ENCODE measurements at places on chromosomes 16 and 17.
A peak's percentile ranks its signal among the peaks of the same experiment; 100 is the strongest.

DNA sequence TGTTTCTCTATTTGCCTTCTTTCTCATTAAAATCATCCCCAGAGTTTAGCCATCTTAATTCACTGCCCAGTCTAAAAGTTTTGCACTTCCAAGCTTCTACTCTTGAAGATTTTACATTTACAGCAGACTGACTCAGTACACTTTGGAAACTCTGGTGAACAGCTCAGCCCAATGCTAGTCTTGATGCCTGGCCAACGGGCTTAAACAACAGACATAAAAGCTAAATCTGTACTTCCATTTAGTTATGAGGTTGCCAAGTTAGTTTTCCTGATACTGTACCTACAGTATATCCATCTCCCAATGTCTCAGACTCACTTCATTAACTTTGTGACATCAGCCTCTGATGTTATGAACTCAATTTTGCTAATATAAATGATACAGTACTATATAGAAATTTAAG is 891.8 kb upstream of the SOX9 start:
- DNase-seq: no peak

DNA sequence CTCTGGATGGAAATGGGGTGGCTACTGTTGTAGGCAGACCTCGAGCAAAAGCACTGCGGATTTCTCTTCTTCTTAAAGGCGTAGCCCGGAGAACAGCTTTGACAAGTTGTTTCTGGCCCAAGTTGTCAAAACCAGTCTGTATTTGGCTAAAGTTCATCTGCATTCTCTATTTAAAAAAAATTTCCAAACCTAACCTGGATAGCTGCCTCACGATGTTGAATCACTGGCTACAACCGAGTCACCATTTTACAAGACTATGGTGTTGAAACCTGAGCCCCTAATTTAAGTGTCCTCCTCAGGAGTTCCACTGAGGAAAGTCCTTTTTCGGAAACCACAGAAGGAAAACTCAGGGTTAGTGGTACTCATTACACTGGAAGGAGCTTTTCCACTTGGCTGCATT is 1.5 kb downstream of the SLC16A6 start:
- DNase-seq: no peak

GRCh38 chr16:73543331-73543969 is 495.5 kb upstream of the ZFHX3 start:
- no peak for DNase-seq

GRCh38 chr16:52174168-52174567 is 372.8 kb downstream of the TOX3 start:
- no peak for DNase-seq

GRCh38 chr16:80828495-80828894 is 24.1 kb upstream of the CDYL2 start:
- DNase-seq: no peak

GRCh38 chr16:85446951-85447692 is 166.0 kb upstream of the GSE1 start:
- DNase-seq: no peak

- DNase-seq: no peak
These were observed 169.3 kb downstream of the RBFOX3 start for GRCh38 chr17:79441356-79442160.

GRCh38 chr17:65294181-65294719 is 157.1 kb downstream of the RGS9 start:
- DNase-seq: peak; percentile 11

GRCh38 chr17:79982986-79983385 is 52.7 kb downstream of the TBC1D16 start:
- no peak for DNase-seq

DNA sequence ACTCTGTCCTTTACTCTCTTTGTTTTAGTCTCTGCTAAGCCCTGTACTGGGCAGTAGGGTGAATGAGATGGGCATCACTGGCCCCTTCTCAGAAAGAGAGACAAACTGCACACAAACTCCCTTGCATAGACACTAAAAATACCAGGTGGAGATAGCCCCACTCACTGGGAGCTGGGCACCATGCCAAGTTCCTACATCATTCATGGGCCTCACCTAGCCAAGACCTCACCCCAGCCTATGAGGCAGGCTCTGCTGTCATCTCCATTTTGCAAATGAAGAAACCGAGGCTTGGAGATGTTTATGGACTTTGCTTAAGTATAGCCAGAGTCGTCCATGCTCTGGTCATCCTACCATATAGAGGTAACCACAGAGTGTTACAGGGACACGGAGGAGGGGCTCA is 499.8 kb upstream of the CDH11 start:
- no peak for DNase-seq

- DNase-seq: no peak
These were observed 13.7 kb downstream of the HOXB4 start for GRCh38 chr17:48564188-48565021.

DNA sequence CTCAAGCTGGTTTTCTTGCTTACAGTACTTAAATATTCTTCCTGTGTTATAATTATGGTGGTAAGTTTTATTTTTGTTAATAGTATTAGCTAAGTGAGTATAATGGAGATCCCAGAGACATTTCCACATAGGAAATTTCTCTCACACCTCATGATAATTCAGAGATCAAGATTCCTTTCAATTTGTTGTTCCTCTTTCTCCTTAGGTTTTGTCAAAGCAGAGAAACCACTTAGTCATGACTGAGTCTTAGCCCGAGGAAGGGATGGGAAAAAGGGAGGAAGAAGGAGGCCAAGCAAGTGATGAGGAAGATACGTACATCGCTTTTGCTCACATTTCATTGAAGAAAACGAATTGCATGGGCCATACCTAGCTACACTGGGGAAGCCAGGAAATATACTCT is 18.4 kb downstream of the ESRP2 start:
- DNase-seq: no peak

DNA sequence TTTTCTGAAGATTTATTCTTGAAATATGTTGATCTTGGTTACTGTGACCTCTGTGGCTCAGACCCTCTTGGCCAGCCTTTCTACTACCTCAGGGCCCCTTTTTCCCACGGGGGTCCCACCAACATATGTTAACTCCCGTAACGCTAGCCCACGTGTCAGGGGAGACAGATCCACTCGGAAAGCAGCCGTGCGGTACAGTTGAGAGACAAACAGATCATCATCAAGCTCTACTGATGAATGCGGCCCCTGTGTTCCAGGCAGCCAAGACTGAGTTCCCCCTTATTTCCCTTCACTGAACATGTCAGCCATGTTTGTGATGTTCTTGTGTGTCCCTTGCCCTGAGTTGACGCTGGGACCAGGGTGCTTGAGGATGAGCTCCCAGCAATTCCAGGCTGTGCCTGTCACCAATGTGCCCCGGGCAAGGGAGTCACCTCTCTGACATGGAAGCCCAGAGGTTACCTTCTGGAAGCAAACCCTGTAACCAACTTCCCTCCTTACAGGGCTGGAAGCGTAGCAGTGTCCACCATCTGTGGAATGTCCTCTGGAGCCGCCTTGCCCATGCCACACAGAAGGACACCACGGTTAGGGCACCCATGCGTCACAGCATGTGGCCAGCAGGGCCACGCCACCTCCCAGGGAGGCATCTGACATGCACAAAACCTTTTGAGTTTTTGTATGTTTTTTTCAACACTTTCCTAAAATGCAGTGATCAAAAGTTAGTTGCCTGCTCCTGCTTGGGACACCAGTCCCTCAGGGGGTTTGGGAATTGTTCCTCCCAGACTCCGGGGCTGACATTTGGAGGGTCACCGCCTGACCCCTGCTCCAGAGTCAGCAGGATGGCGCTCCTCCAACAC is 193.7 kb upstream of the CHMP6 start:
- DNase-seq: no peak

DNA sequence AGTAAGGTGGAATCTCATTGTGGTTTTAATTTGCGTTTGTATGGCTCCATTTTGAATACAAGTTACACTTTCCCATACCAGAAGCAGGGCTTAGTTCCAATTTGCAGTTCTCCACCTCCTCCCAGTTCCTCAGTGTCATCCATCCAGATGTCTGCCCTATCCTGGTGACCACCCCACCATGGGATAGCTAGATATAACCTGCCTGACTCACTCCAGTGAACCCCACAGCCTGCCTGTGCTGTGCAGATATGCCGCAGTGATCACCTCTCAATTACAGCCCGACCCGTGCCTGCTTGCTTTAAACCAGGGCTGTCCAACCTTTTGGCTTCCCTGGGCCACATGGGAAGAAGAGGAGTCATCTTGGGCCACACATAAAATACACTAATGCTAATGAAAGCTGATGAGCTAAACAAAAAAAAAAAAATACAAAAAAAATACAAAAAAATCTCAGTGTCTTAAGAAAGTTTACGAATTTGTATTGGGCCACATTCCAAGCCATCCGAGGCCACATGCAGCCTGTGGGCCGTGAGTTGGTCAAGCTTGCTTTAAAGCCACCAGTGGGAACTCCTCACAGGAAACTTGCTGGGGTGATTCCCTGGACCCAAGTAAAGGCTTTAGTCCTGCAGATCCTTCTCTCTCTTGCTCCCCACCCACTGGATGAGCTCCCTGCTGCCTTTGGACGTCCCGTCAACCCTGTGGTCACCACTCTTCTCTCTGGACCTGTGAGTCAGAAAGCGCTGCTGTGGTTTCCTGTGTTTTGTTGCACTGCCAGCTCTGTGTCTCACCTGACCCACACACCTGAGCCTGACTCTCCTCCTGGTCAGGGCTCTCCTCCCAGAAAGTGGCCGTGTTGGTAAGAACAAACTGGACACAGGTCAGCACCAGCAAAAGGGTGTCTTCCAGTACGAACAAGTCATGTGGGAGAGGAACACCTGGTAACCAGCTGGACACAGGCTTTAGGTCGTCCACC is 83.0 kb downstream of the EMP2 start:
- peak; percentile 12 for DNase-seq

DNA sequence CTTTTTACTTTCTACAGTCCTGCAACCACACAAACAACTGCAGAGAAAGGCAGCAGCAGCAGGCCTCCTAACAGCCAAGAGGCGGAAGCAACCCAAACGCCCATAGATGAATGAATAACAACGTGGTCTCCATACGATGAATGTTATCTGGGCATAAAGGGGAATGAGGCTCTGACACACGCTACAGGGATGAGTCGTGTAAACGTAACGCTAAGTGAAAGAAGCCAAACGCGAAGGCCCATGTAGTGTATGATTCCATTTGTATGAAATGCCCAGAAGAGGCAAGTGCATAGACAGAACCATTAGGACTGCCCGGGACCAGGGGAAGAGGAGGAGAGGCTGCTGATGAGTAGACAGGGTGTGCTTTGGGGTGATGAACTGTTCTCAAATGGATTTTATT is 94.8 kb upstream of the DNAH17 start:
- no peak for DNase-seq

- no peak for DNase-seq
These were observed 9.9 kb upstream of the MVD start for GRCh38 chr16:88672776-88673175.

- no peak for DNase-seq
These were observed 8.6 kb downstream of the MED9 start for GRCh38 chr17:17485420-17485819.

- no peak for DNase-seq
These were observed 93.7 kb downstream of the TBC1D16 start for GRCh38 chr17:79942011-79942405.

DNA sequence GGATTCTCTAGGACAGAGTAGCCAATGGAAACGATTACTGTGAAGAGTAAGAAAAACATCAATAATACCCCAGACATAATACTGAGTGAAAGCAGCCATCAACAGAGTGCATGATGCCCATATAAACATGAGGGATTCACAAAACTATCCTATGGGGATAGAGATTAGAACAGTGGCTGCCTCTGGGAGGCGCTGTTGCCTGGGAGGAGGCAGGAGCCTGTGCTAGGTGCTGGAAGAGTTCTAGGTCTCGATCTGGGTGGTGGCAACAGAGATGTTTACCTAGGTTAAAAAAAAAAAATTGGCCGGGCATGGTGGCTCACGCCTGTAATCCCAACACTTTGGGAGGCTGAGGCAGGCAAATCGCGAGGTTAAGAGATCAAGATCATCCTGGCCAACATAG is 7.9 kb downstream of the FA2H start:
- no peak for DNase-seq

DNA sequence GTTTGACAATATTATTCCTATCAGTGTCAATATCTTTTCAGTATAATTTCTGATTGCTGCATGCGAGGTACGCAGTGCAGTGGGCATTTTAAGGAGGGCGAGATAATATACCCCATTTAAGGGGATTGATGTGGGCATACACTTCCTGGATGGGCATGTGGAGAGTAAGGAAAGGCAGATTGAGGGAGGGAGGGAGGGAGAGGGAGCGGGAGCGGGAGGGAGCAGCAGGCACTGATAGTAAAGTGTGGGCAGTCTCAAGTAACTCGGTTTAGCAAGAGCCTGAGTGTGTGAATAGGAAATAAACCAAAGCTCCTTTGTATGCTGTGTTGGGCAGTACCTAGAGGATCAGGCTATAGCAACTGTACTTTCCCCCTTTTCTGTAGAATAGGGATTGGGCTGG is 5.1 kb downstream of the BPTF start:
- DNase-seq: no peak

DNA sequence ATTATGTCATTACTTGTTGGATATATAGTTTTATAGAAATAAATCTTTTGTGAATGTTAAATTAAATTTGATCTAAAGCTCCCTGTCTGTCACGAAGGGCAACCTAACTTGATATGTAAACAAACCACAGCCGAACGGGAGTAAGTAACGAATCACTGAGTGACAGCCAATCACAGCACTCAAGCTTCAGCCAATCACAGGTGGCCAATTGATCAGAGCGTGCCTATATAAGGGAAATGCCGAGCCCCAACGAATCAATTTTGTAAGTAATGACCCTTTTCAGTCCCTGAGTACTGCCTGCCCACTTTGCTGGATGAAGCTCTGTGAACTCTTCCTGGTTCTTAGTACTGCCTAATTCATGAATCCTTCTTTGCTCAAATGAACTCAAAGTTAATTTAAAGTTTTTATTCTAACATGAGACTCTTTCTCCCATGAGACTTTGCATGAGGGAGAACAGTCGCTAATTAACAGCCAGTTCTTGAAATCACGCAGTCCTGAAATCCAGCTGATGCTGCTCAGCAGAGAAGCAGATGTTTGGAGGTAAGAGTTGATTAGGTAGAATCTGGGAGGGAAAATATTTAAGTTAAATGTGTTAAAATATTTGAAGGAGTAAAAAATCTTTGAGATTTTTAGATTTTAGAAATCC is 302.2 kb downstream of the CNTNAP4 start:
- no peak for DNase-seq

- no peak for DNase-seq
These were observed 59.8 kb upstream of the HSBP1 start for GRCh38 chr16:83747936-83748335.

DNA sequence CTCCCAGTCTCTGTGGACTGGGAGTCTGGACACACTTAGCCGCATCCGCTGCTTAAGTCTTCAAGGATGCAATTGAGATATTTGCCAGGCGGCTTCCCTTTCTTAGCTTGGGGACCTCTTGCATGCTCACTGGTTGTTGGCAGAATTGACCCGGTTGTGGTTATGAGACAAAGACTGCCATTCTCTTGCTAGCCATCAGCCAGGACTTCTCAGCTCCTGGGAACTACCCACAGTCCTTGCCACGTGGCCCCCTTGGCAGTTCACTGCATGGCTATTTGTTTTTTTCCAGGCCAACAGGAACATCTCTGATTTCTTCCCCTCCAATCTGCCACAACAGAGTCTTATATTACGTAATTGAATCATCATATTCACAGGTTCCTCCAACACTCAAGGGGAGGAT is 25.5 kb downstream of the CACNG4 start:
- no peak for DNase-seq

- DNase-seq: no peak
These were observed at the start of gene KLHL10 for GRCh38 chr17:41837761-41838538. KLHL10 (plus strand) TSS chr17:41837825; CDS start chr17:41837933, 108 bp downstream.
